Activated T-cell treated with anti-CD3 and anti-CD28 coated beads, Interleukin-2, amount 50 U/mL, for 72 hours (primary cell): ENCODE measurements at places on chromosomes 16 and 17. TPM values are rescaled to one million over a fixed set of nuclear protein-coding genes. Genes with fewer than 3 reads are reported as not detected.

Gene ERCC4
- total RNA-seq: 15.4 TPM

Gene KRTAP1-1
- total RNA-seq: not detected

Gene BEAN1
- total RNA-seq: not detected

Gene ATP2A1
- total RNA-seq: 8.4 TPM

Gene NACA2
- not detected for total RNA-seq

Gene SULT1A2
- total RNA-seq: 1.2 TPM

Gene KNOP1
- total RNA-seq: 14.9 TPM

Gene ZNF750
- not detected for total RNA-seq

Gene RBFOX1
- total RNA-seq: not detected

Gene MYH11
- not detected for total RNA-seq

Gene KCNJ2
- not detected for total RNA-seq

Gene KIF2B
- total RNA-seq: not detected

Gene ADAD2
- total RNA-seq: 0.43 TPM

Gene KRT20
- total RNA-seq: not detected

Gene ABAT
- 11.1 TPM for total RNA-seq

Gene TBC1D28
- not detected for total RNA-seq

Gene SLC6A2
- total RNA-seq: not detected

Gene DPEP1
- not detected for total RNA-seq

Gene KRT12
- total RNA-seq: not detected

Gene RRN3
- 41.6 TPM for total RNA-seq

Gene NEUROD2
- total RNA-seq: not detected

Gene TP53TG3
- total RNA-seq: not detected

Gene DHRS7C
- total RNA-seq: not detected

Gene SLC7A6
- 99.8 TPM for total RNA-seq

Gene PLA2G10
- not detected for total RNA-seq

Gene KRT39
- not detected for total RNA-seq

Gene DYNLRB2
- total RNA-seq: 1.5 TPM

Gene MYL11
- total RNA-seq: not detected

Gene CACNG1
- not detected for total RNA-seq

Gene CACNA1G
- total RNA-seq: 0.14 TPM

Gene DPEP2
- 11.4 TPM for total RNA-seq

Gene MRPL58
- total RNA-seq: 39.1 TPM

Gene AATK
- total RNA-seq: 0.48 TPM

Gene NFATC2IP
- total RNA-seq: 81.1 TPM

Gene LPO
- total RNA-seq: 0.31 TPM

Gene MYH2
- not detected for total RNA-seq

Gene MPP3
- not detected for total RNA-seq

Gene NPIPA1
- 122 TPM for total RNA-seq

Gene SEPTIN1
- 223 TPM for total RNA-seq
